ENCODE measurements at places on chromosomes 4 and X.

DNA sequence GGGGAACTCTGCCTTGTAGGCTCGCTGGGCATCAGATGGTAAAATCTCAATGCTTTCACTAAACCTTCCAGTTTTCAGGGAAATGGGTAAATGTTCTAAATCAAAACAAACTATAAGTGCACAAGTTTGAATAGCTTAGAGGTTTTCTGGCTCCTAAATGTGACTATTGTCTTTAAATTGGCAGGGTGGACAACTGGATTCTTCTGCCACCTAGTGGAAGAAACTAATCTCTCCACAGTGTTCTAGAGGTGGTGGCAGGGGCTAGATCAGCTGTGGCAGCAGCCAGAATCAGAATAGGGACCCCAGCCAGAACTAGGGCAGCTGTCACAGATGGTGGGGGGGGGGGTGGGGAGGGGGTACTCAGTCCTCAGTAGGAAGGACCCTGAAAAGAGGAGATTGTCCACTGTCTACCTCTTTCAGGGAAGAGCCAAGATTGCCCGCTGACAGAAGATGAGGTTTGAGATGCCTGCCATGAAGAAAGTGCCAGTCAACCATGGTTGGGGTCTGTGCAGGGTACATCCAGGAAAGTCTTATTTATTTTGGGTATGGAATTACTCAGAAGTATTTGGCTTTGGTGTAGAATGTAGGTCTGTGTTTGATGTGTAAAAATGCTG lies 201.4 kb downstream of the CCNG2 start:
- peak; percentile 57 for DNase-seq

DNA sequence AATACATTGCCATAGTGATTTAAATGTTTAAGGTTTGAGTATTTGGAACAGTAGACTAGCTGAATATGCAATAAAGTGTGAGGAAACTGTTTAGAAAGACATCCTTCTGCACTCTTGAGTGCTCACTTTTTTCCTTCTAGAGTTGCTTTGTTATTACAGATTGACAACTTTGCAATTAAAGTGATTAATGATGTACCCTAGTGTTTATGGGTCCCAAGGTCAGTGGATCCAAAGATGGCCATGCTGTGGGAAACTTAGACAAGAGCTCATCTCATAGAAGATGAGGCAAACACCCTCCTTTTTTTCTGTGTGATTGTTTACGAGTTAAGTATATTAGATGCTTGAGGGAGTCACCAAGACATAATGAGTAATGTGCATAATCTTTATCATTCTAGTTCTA lies 118.8 kb downstream of the PDLIM5 start:
- no peak for DNase-seq

DNA sequence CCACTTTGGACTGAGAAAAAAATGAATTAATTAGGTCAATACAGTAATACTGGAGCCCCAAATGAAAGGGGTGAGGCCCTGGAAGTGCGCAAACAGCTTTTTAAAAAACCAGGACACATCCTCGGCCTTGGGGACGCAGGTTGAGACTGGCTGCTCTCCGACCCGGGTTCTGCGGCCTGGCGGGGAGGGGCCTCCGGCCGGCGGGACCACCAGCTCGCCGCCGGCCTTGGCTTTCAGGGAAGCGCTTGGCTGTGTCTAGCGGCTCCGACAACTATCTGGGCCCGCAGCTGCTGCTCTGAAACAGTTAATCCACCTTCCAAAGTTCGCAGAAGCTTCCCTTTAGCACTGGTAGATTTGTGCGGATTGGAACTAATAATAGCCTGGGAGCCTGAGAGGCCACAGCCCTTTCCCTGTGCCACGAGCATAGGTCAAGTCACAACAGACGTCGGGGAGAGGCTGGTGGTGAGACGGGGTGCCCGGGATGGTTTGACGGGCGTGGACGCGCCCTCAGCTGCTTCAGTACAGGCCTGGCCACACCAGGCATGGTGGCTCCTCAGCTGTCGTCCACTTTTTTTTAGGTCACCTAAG lies 1.1 kb upstream of the SEL1L3 start:
- DNase-seq: no peak

DNA sequence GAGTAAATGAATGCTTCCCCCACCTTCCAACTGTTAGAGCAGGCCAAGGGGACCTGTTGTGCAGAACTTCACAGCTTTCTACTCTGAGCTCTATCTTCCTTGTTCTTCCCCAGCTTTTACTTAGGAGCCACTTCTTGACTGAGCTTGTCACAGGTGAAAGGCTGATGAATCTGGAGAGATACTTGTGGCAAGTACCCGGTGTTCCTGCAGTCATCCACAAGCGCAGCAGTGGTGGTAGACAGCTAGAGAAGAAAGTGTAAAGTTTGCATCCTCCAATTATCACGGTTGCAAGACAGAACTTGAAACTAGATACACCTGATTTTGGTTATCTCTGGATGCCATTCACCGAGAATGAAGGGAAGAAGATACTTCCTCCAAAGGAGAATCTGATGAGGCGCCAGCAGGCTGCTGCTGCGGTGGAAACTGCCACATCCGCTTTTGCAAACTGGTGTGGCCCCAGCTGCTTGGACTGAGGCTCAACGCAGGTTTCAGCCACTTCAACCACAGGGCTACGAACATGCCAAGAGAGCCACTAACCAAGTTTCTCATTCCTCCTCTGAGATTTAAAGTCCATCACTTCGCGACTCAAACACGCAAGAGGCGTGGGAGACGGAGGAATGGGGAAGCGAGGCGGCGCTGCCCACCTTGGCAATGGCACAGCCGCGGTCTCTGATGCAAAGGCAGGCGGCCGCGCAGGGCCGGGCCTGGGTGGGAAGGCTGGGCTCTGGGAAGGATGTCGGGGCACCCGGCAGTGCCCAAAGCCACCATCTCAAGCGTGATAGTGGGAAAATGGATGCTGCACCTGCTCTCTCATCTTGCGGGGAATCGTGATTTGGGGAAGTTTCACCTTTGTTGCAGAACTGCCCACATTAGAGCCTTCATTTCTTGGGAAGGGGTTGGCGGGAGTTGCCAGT lies 1.3 kb upstream of the FHIP1A start:
- no peak for DNase-seq

GRCh38 chrX:38268011-38268410 lies 47.3 kb upstream of the SRPX start:
- DNase-seq: no peak

DNA sequence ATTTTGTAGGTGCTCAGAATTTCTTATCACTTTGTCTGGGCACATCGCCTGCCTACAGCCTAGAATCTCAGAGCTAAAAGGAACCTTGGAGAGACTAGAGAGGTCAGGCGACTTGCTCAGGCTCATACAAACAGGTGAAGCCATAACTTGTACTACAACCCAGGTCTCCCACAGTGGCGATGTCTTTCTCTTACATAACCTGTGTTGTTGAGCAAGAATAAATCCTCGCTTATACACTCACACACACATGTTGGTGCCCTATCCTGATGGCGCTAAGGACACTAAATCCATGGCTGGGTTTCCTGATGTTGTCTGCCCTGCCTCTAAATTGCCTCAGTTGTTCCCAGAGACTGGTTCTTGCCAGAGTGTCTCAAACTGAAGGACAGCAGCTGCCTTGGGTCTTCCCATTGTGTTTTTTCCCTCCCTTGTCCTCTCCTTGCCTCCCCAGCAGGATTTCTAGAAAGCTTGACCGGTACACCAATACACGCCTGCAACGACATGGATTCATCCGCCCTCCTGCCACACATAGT lies 1.6 kb downstream of the TSC22D3 start:
- DNase-seq: no peak

- peak; percentile 48 for DNase-seq
Observed at GRCh38 chr4:148790691-148791090, 348.5 kb upstream of the NR3C2 start.

DNA sequence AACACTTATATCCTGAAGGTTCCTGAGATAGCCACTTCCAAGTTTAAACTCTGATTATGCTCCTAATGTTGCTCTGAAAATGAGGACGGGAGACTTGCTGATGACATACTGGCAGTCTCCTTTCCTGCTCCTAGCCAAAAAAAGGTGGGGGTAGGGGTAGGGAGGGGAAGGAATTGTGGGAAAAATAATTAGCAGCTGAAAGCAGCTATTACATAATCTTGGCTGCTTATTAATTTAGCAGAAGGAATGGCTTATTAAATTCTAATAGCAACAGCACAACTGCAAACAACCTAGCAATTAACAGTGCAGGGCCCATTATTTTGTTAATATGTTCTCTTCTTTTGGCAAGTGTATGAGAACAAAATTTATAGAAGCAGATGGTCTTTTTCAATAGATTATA lies 2.0 kb upstream of the AP1S2 start:
- DNase-seq: no peak

DNA sequence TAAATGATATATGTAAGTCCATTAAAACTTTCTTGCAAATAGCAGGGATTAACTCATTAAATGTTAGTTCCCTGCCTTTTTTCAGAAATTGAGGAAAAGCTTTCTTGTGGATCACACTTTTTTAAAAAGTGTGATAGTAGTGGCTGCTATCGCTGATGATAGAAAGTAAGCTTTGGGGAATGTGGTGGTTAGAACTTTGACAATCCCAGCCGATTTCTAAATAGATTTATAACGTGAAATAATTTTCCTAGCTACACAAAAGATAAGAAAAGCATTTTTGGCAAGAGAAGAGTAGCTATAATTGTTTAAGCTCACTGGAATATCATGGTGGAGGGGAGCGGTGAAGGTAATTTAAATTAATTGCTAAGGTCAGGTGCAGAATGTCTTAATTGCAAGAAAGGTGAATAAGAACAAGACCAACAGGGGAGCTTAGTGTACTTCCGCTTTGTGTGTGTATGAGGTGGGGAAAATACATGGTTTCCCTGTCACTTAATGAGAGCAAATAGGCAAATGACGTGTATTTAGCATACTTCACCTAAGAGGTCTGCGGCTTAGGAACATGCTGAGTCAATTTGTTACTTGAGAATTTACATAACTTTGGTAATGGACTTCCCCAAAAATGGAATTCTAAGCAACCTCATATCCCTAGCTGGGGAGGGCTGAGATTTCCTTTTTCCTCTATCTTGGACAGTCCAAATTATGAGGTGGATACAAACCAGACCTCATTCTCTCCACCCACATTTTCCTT lies 11.7 kb upstream of the IL21 start:
- DNase-seq: peak; percentile 13

DNA sequence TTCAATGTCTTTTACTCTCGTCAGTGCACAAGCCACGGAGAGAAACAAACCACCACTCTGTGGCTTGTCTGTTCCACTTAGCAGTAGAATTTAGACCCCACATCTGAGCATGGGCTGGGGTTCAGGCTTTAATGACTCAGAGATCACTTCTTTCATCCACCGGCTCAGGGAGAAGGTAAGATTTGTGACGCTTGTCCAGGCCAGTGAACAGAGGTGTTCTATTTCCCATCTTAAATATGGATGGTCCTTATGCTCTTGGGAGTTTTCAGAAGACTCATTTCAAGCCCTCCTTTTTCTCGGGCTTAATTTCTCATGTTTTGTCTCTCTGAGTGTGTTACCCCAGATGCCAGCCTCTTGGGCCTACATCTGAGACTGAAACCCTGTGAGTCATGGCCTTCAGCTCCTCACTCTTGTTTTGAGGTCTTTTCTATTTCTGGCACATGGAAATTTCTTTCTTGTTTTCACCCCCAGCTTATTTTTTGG lies 127.4 kb upstream of the SFRP2 start:
- DNase-seq: no peak

GRCh38 chr4:163755013-163755412 lies 260.5 kb downstream of the TMA16 start:
- DNase-seq: no peak

DNA sequence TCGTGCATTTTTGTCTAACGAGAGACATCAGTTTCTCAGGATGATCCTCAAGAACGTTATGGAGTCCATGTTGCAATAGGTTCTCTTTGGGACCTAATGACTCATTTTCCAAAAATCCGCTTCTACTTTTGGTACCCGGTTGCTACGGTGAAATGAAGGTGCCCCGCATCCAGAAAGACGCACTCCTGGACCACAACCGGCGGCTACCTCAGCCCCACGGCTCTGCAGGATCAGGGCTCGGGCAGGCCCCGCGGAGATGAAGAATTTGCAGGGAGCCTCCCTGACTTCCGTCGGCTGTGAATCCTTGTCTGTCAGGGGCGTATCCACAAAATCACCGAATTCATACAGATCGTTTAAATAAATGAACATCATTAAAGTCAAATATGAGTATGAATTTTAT lies 15.6 kb downstream of the GTPBP6 start:
- no peak for DNase-seq

DNA sequence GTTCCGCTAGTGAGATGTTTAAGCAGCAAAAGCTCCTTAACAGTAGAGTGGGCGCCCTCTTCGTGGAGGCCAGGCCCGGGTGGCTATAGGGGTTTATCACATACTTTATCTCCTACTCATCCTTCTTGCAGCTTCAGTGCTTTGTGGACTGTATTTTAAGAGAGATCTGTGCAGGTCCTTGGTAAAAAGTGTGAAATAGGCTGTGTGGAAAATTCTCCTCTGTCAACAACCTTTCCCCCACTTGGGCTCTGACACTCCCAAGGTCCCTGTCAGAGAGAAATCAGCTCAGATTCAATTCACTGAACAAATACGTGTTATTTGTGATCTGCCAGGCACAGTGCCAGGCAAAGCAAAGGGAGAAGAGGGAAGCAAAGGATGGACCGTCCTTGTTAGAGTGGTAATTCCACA lies 214.3 kb upstream of the PPARGC1A start:
- DNase-seq: peak; percentile 32

- DNase-seq: no peak
Observed at GRCh38 chrX:38699696-38700095, 101.6 kb upstream of the MID1IP1 start.

- DNase-seq: peak; percentile 89
Observed at GRCh38 chrX:30283456-30284200, 25.6 kb downstream of the NR0B1 start.

DNA sequence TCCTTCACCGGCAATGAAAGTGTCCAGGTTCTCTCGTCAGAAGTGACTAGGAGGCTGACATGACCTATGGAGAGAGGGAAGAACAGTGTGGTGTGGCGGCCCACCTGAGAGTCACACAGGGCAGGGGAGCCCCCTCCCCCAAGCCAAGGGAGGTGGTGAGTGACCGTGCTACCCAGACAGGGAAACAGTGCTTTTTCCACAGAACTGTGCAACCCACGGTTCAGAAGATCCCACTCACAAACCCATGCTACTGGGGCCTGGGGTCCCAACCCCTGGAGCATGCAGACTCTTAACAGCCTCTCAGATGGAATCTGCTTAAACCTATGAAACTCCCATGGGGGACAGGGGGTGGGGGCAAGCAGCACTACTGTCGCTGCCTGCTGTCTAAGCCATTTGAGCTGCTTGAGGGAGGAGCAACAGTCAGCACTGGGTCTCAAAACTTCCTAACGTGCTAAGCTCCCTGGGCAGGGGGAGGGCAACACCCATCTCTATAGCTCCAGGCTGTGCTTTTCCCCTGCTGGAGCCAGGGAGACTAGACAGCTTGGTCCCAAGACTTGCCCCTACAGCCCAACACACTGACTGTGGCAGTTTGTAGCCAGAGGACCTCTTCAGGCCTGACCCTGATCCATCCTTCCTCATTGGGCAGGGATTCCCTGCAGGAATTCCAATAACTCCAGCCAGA lies 850.4 kb upstream of the AADAT start:
- DNase-seq: no peak

DNA sequence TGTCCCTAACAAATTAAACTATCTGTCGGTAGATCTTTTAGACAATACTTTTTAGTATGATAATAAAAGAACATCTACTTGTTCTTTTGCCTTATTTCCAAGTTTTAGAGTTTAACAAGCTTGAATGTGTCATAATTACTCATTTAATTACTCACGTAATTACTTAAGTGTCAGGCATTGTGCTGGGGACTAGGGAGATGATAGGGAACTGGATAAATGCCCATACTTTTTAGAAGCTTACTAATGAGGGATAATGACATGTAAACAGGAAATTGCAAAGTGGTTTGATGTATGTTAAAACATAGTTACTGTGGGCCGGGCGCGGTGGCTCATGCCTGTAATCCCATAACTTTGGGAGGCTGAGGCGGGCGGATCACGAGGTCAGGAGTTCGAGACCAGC lies 158.3 kb downstream of the DMD start:
- DNase-seq: no peak

Measured in fibroblast of pulmonary artery (primary cell).